ENCODE measurements at places on chromosomes 5 and 9.

- no peaks in the 10 kb centered on the region for H3K4me1 ChIP-seq
- H3K27ac ChIP-seq, result no peak overlapping the region
- H3K27me3 ChIP-seq, result peaks cover 2% of the 10 kb centered on the region
Measured at GRCh38 chr9:14286121-14286520, 27.8 kb downstream of the NFIB start.

GRCh38 chr9:89658401-89658800 is 53.6 kb downstream of the GADD45G start:
- H3K27ac ChIP-seq, result no peak overlapping the region
- DNase-seq, result no peak
- no peaks in the 10 kb centered on the region for H3K36me3 ChIP-seq

DNA sequence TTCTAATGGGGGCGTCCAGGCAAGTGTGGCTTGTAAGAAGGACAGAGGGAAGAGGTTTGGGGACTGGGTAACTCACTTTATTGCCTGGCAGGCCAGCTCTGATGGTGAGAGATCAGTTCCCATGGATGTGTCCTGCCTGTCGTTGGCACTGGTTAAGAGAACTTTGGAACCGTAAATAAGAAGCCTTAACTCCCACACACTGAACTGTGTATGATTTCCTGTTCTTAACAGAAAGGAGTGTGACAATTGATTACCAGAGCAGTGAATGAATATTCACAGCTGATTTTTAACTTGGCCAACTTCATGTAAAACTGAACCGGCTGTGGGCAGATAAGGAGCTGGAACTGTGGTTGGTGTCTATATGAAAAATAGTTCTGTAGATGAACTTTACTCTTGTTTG is 63.2 kb downstream of the MEGF10 start:
- no peaks in the 10 kb centered on the region for H3K27me3 ChIP-seq
- H3K27ac ChIP-seq, result no peak overlapping the region
- H3K4me1 ChIP-seq, result no peaks in the 10 kb centered on the region
- DNase-seq, result no peak
- no peak overlapping the region for H3K4me3 ChIP-seq

- H3K36me3 ChIP-seq, result no peaks in the 10 kb centered on the region
- DNase-seq, result no peak
Measured at GRCh38 chr5:176521699-176522263, 15.4 kb downstream of the RNF44 start.

DNA sequence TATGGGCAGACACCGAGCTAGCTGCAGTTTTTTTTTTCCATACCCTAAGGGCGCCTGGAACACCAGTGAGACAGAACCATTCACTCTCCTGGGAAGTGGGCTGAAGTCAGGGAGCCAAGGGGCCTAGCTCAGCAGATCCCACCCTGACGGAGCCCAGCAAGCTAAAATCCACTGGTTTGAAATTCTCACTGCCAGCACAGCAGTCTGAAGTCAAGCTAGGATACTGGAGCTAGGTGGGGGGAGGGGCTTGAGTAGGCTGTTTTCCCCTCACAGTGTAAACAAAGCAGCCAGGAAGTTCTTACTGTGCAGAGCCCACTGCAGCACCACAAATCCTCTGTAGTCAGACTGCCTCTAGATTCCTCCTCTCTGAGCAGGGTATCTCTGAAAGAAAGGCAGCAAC is 151.7 kb upstream of the HCN1 start:
- H3K27ac ChIP-seq, result no peak overlapping the region
- no peaks in the 10 kb centered on the region for H3K4me1 ChIP-seq
- DNase-seq, result no peak
- H3K36me3 ChIP-seq, result no peaks in the 10 kb centered on the region
- no peak overlapping the region for H3K4me3 ChIP-seq

Measured in effector memory CD4-positive, alpha-beta T cell (primary cell).